ENCODE measurements at places on chromosomes 3 and 15.

- no peak for DNase-seq
Observed at GRCh38 chr15:89409184-89410038, 74.8 kb upstream of the POLG start.

DNA sequence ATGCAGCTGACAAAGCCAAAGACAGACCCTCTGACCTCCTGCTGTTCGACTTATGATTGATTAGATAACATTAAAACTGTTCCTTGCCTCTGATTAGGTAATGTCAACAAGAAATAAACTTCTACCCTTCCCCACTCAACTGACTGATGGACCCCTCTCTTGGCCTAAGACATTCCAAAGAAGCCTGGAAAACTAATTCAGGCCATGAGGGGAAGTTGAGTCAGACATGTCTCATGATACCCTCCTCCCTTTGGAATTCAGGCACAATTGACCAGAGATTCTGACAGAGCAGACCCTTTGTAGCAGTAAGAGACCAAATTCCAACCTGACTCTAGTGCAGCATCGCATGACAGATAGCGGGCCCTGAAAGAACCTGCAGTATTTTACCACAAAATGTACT, 354.5 kb downstream of the OCA2 start:
- DNase-seq = no peak

DNA sequence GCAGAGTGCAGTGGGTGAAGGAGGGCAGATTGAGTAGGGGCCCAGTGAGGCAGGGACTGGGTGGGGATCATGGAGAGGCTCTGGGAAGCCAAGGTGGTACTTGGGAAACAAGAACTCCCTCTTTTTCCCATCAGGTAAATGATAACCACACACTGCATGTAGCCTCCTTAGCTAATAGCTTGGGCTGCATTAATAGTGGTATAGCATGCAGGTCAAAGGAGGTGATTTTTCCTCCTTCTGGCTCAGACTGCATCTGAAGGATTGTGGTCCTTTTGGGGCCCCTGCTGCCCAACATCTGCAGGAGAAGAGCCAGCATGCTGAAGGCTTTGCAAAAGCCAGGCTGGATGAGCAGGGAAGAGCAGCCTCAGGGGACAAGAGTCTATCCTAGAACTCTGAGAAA, 45.4 kb downstream of the PPCDC start:
- no peak for DNase-seq

GRCh38 chr3:50390508-50391224, 31.3 kb upstream of the TMEM115 start:
- DNase-seq = peak; percentile 56
